ENCODE measurements at places on chromosomes 12 and 14.

GRCh38 chr12:27588776-27589175 is 64.8 kb downstream of the PPFIBP1 start:
- DNase-seq = no peak

- DNase-seq = peak; percentile 67
Observed at GRCh38 chr12:124567673-124568373, 411 bp upstream of the NCOR2 start.

DNA sequence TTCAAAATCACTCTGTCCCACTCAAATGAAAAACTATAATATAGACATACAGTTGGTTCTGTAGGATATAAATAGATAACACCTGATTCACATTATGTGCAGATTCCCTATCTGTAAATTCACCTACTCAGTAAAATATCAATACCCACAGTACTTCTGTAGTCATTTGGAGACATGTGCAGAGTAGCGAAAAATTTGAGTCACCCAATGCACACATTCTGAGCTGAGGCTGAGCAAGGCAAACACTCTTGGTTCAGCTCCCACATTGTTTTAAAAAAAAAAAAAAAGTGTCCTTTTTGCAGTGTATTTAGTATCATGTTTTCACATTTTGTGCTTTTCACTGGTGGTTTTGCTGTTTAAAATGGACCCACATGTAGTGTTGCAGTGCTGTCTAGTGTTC is 27.3 kb upstream of the BBS10 start:
- no peak for DNase-seq

GRCh38 chr12:56839915-56840325 is 76.8 kb downstream of the HSD17B6 start:
- DNase-seq = no peak

DNA sequence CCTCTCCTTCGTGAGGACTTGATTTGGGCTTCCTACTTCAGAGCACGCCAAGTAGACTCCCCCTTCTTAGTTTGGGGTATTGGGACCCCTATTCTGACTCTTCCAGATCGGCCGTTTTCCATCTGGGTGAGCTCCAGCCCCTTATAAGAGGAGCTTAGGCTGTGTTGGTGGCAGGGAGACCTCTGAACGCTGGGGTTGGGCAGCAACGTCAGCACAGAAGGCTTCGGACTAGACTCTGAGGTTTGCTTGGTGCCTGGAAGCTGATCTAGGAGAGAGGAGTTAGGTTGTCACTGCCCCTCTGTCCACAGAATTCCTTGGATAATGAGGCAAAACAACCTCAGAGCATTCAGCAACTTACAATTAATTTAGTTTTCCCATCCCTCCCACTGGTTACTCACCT is 99.2 kb upstream of the RTL1 start:
- no peak for DNase-seq

GRCh38 chr12:12919666-12920435 is 28.5 kb downstream of the GPRC5A start:
- no peak for DNase-seq

DNA sequence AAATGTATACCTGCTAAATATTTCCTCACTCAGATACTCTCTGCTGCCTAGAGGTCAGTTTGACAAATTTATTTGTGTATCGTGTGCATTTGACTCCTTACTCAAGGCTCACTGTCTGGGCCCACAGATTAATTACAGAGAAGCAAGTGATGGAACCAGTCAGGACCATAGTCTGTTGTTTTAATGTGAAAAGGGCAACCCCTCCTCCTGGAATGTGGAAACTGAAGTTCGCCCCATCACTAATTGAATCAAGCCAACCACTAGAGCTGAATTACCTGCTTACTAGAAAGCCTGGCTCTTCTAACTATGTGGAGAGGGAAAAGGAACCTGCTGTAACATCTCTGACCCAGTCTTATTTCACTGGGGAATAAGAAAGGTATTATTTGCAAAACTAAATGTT is 199.9 kb upstream of the KRR1 start:
- no peak for DNase-seq

GRCh38 chr14:95380350-95381042 is 60.8 kb upstream of the CLMN start:
- no peak for DNase-seq

DNA sequence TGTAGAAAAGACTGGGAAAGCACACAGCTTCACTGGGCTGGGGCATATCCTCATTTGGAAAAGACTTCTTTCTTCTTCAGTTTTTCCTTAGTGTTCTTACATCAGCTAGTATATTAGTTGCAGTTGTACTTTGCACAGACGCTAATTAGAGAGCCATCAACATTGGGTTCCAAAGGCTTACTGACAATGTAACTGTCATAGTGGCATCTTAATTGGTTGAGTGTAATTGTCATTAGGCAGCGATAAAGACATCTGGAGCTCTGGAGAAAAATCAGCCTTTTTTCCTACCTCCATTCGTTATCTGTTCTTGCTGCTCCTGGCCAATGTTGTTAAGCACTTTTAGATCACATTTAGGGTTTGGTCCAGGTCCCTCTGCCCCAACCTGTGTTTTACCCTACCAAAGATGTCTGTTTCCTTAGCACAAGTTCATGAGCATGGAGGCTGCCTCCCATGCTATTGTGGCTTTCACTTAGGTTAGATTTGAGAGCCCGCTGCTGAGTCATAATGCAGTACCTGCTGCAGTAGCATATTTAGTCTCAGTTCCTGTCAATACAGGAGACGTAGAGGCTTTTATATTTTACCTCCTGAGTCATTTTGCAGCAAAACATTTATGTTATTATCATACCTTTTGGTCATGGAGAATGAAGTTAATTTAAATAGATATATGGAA is 49.2 kb downstream of the FBXW8 start:
- DNase-seq = no peak

DNA sequence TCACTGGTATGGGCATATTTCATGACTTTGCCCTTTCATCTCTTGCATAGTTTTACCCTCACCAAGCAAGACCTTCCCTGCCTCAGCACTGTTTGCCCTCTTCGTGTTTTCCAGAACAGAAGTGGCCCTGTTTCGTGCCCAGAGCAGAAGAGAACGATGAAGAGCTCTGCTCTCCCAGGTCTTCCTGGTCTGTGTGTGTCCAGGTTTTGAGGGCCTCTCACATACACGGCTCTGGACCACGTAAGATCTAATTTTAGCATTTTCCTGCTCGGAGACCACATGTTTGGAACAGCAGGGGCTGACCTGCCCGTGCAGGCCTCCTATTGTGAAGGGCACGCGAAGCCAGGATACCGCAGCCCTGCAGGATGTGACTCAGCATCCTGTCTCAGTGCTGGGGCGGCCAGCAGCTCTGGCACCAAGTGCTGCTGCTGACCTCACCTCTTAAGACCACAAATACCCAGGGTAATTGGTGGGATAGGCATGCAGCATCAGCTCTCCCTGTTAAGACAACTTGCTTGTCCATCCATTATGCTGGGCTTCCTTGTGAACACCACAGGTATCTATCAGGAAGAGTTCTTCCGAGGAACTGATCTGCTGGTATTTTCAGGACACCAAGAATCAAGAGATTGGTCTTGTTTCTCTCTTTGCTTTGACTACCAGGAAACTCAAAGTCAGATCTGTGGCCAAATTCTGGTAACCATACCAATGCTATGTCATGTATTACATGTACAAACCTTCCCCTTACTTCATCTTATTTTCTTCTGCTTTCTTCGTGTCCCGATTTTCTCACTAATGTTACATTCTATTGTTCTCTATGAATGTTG is 19.0 kb downstream of the SSH1 start:
- DNase-seq = peak; percentile 44

DNA sequence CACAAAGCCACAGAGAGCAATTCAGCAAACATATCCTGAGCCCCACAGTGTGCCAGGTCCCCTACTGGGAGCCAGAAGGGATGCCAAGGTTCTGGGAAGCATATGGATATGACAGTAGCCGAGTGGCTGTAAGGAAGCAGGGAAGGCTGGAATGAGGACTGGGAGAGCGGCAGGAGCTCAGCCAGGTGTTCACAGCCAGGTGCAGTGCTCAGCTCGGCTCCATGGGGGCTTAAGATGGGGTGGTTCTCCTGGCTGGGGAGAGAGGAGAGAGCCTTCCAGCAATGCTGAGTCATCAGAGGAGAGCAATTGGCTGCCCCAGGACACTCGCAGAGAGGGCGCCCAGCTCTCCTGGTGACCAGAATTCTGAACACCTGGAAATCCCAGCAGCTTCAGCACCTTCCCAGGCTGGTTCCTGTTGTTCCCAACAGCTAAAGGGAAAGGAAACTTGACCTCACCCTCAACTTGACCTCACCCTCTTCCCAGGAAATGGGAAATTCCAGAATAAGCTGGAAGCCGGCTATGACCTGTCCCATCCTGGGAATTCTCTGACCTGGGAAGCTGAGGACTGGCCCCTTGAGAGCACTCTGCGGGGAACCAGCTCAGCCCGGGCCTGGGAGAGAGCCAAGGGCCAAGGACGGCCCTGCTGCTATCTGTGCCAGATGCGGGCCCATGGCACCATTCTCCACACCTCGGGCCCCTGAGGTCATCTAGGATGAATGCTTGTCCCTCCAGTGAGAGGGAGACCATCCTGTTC is 34.6 kb downstream of the SLC6A12 start:
- no peak for DNase-seq

DNA sequence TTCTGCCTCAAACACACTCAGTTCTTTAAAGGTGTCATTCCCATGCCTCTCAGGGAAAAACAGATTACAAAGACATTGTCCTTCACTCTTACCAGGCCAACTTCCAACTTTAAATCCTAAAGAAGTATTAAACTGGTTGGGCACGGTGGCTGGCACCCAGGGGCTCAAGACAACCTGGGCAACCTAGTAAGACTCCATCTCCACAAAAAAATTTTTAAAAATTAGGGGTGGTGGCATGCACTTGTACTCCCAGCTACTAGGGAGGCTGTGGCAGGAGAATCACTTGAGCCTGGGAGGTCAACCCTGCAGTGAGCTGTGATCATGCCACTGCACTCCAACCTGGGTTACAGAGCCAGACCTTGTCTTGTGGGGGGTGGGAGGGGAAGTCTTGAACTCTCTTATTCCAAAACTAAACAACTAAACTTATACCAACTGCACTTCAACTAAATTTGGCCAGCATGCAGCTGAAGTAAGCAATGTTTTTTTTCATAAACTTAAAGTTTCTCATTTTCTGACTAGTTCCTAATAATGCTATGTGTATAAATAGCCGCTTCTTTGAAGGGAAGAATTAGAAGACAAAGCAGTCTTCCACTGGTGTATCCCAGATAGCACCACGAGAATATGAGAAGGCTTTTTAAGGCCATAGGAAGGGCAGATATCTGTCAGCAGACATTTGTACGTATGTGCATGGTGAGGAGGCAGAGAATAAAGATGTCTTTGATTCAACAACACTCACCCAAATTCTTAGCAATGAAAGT is 2.4 kb downstream of the SLC11A2 start:
- no peak for DNase-seq

- peak; percentile 38 for DNase-seq
Observed at GRCh38 chr14:98138666-98139065, 1133.3 kb downstream of the BCL11B start.

DNA sequence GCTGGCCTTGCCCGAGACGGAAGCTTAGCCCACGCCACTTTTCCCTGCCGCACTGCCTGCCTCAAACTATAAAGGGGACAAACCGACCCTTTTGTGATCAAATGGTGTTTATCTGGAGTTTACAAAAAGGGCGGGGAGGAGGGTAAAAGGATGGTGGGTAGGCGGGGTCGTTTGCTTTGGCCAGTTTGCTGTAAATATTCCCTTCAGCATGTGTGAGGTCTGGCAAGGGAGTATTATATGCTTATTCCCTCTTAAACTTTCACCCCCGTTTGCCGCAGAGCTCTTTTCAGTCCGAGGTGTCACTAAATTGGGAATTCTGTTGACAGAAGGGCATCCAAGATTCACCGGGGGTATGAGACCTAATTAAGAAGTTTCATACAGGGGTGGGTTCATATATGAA is 3.8 kb upstream of the TBX3 start:
- DNase-seq = no peak
